Hypothalamus (tissue), 51 donors: ENCODE measurements at places on chromosomes 3 and 15.

DNA sequence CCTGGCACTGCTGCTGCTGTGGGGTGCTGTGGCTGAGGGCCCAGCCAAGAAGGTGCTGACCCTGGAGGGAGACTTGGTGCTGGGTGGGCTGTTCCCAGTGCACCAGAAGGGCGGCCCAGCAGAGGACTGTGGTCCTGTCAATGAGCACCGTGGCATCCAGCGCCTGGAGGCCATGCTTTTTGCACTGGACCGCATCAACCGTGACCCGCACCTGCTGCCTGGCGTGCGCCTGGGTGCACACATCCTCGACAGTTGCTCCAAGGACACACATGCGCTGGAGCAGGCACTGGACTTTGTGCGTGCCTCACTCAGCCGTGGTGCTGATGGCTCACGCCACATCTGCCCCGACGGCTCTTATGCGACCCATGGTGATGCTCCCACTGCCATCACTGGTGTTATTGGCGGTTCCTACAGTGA is 2.1 kb downstream of the GRM2 start:
- no peak for DNase-seq

GRCh38 chr3:96776818-96777217 is 37.6 kb upstream of the EPHA6 start:
- DNase-seq: no peak

DNA sequence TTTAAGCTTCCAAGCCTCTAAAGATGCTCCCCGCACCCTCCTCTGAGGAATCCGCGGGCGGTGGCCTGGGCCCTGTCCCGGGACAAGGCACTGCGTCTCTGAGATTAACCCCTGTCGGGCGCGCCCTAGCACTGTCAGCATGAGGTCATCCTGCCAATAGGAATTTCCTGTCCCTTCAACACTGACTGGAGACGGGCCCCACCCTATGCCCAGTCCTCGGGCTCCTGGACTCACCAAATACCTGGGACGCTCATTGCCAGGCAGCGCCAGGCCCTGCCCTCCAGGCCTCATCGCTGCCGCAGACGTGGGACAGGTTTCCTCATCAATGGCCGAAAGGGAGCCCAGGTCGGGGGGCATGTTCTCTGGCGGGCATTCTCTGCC is 67.6 kb upstream of the SH3GL3 start:
- DNase-seq: no peak

DNA sequence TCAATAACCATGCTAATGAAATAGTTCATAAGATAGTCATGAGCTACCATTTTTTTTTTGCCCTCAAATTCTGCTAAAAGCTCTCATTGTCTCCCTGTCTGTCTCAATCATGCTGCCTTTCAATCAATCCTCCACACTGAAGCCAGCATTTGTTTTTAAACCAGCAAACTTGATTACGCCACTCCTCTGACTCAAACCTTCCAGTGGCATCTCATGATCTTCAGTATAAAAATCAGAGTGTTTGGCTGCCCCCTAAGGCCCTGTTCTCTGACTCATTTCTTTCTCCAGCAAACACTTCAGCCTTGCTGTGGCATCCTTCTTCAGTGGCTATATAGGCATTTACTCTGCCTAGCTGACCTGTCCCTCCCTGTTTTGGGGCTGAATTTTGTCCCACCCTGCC is 36.0 kb upstream of the EOMES start:
- DNase-seq: no peak

DNA sequence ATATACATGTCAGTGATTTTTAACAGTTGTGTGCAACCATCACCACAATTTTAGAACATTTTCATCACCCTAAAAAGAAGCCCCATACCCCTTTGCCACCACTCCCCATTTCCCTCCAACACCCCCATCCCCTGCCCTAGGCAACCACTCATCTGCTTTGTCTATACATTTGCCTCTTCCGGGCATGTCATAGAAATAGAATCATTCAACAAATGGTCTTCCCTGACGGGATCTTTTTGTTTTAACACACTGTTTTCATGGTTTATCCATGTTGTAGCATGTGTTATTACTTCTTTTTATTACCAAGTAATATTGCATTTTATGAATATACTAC is 4.0 kb downstream of the VILL start:
- no peak for DNase-seq

DNA sequence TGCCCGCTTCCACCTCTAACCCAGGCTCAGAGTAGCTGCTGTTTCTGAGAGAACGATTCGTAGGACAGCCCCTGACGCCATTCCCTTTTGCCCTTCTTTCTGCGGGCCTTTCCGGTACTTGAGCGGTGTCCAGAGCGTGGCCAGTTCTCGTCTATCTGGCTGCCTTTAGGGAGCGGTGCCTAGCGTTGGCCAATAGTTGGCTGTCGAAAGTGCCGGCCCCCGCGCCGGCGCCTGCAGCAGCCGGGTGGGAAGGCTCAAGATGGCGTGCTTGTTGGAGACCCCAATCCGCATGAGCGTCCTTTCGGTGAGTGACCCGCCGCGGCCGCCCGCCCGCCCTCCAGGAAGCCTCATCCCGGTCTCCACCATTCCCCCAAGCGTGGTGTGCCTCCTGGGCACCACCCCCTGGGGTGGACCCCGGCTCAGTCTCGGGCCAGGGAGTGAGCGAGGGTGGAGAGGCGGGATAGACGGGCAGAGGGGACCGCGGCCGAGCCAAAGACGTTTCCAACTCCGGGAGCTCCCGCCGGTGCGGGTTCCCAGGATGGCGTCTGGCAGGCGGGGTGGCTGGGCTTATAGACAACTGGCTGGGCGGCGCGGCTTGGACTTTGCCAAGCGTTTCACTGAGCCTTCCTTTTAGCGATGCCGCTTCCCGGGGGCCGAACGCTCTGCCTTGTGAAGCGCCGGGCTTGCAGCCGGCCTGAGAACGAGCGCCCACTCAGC is at the start of gene ARMC8:
ARMC8 (plus strand) TSS at position 6 of the 717 bp plus-strand sequence; CDS start at position 260, 254 bp downstream.
- peak; percentile 78 for DNase-seq

GRCh38 chr15:42033214-42033873 is 12.5 kb upstream of the PLA2G4E start:
- DNase-seq: no peak

DNA sequence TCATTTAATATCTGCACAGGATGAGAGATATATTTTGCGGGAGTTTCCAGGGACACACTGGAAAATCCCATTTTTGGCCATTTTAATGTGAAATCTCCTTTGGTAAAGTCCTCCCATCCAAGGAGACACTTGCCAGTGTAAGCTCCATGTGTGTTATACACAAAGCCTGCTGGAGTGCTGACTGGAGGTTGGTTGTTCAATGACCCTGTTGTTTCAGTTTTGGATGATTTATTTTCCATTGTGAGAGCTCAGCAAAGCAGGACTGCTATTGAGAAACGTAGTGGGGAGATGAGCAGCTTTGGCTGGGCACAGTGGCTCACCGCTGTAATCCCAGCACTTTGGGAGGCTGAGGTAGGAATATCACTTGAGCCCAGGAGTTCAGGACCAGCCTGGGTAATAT is 127.7 kb downstream of the NUP210 start:
- DNase-seq: no peak

DNA sequence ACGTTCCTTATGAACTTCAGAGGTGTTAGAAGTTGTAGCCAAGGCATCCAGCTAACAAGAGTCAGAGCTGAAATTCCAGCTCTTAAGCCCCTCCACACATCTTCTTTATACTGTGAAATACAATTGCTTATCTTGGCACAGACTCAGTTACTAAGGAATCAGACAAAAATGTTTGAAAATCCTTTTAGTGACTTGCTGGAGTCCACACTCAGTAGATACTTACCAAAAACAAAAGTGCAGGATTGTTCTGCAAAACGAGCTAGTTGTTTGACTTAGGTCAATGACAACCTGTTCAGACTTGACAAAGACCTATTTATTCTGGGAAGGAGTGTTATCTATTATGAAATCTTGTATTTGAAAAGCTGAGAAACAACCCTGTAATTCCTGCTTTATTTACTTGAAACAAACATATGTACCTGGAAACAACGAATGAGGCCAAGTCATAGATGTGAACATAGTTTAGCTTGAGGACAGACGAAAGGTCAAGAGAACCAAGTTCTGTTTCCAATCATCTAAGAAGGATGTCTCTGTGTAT is 38.5 kb downstream of the B3GNT5 start:
- no peak for DNase-seq

- no peak for DNase-seq
Observed at GRCh38 chr15:39513936-39514335, 66.9 kb upstream of the THBS1 start.

DNA sequence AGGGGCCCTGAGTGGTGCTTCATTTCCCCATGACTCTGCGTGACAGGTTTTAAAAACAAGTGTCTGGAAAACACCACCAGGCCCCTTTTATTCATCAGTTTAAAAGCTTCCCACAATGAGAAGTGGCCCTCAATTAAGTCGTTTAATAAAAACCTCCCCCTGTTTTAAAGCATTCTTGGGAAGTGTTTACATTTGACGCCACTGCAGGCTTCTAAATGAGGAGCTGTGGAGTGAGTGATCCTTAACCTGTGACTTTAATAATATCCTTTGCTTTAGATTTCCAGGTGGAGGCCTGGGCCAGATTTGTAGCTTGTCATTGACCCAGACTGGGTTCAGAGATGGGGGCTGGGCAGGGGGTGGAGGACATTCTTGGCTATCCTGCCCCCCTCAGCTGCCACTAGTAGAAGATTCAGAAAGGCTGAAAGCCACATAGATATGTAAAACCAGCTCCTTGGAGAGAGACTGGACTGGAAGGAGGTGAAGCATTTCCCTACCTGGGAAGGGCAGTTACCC is 11.3 kb downstream of the CGNL1 start:
- DNase-seq: no peak

GRCh38 chr3:9037144-9037711 is 74.0 kb upstream of the RAD18 start:
- DNase-seq: no peak

DNA sequence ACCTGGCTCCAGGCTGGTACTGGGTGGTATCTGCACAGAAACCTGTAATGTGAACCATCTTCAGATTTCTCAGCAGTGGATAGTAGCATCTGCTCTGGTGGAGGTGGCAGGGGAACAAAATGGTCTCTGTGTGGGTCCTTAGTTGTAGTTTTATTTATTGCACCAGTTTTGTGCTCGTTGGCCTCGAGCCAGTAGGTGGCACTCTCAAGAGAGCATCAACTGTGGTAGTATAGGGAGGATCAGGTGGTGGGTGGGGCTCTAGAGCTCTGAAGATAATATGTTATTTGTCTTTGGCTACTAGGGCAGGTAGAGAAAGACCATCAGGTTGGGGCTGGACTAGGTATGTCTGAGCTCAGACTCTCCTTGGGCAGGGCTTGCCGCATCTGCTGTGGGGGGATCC is 254.0 kb upstream of the GPR149 start:
- DNase-seq: no peak
